ENCODE measurements at places on chromosomes 7 and 10.

- DNase-seq: no peak
Observed at GRCh38 chr10:1116051-1116450, 59.9 kb downstream of the WDR37 start.

DNA sequence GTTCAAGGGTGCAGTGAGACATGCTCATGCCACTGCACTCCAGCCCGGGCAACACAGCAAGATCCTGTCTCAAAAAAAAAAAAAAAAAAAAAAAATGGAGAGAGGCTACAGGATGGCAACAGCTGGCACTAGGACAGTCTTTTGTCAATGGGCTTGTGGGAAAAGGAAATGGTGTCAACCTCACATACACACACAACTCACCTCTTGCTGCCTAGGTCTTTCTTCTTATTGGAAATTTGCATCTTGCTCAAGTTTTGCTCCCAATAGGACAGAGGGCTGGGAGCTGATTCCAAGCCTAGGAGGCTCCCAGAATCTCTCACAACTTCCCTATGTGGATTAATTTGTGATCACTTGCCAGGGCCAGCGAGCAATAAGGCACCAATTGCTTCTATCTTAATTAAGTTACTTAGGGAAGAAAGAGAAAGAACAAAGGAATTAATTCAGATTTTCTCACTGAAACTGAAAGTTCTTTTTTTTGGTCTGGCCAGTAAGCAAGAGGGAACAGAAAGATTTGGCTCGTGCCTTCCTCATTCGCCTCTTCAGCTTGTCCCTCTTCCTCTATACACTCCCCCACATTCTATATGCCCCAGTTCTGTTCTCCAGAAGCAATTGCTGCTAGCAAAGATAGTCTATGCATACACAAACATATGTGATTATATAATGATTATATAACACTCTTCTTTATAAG lies 33.8 kb downstream of the MAP3K8 start:
- DNase-seq: no peak

GRCh38 chr7:69204943-69205342 lies 393.3 kb upstream of the AUTS2 start:
- DNase-seq: peak; percentile 54

- no peak for DNase-seq
Observed at GRCh38 chr7:132276234-132276630, 300.0 kb downstream of the PLXNA4 start.

DNA sequence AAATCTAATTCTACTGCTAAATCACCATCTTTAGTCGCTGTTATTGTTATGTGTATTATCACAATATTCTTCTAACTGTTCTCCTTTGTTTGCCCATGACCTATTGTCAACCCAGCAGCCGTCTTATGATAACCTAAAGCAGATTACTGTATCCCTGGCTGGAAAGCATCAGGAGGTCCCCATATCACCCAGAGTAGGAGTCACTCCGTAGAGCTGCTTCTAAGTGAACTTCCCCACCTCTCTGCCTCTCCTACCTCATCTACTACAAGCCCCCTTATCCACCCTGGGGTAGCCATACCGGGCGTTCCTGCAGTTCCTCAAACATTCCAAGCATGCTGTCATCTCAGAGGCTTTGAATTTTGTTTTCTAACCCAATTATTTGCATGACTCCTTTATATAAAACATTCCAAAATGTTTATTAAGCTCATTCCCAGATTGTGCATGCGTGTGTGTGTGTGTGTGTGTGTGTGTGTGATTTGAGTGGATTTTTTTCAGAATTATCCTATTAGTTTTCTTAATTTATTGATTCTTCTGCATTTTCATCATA lies 39.7 kb downstream of the POU6F2 start:
- DNase-seq: no peak

GRCh38 chr10:92598321-92598720 lies 5.4 kb downstream of the KIF11 start:
- no peak for DNase-seq

DNA sequence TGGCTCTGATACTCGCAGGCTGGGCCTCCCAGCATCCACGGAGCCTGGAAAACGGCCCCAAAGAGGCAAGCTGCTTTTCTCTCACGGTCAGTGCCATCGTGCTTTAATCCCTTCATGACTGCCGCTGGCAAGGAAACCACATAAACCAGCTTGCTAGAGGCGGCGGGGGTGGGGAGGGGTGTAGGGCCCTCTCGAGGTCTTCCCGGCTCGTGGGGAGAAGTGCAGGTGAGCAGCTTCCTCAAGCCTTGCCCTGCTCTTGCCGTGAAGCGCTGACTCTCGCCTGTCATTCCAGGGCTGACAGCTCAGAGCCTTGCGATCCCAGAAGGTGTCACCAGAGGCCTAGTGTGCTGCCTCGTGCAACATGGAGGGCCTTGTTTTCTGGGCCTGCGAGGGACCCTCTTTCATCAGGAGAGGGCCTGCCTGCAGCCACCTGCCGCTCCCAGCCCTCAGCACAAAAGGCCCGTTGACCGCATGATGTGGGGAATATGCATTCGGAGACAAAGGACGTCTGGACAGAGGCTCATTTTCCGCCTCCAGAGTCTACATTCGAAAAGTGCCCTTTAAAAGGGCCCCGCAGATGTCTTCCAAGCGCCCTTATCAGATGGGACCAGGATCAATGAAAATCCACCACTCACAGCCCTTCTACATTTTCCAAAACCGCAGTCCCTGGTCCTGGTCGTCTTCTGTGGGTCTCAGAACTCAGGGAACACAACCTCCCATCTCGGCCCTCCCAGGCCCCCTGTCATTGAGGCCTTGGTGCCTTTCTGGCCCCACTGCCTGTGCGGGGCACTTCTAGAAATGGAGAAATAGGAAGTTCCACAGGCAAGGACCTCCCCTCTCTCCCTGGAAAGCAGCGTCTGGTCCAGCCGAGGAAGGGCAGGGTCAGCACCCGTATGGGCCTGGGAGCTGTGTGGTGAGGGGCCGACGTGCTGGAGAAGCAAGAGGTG lies 58.7 kb downstream of the ZRANB1 start:
- DNase-seq: no peak

GRCh38 chr10:34776090-34776690 lies 38.9 kb downstream of the PARD3 start:
- no peak for DNase-seq

GRCh38 chr7:44073664-44074348 lies 8.4 kb upstream of the PGAM2 start:
- no peak for DNase-seq

- no peak for DNase-seq
Observed at GRCh38 chr10:58773341-58773740, 260.7 kb downstream of the BICC1 start.

DNA sequence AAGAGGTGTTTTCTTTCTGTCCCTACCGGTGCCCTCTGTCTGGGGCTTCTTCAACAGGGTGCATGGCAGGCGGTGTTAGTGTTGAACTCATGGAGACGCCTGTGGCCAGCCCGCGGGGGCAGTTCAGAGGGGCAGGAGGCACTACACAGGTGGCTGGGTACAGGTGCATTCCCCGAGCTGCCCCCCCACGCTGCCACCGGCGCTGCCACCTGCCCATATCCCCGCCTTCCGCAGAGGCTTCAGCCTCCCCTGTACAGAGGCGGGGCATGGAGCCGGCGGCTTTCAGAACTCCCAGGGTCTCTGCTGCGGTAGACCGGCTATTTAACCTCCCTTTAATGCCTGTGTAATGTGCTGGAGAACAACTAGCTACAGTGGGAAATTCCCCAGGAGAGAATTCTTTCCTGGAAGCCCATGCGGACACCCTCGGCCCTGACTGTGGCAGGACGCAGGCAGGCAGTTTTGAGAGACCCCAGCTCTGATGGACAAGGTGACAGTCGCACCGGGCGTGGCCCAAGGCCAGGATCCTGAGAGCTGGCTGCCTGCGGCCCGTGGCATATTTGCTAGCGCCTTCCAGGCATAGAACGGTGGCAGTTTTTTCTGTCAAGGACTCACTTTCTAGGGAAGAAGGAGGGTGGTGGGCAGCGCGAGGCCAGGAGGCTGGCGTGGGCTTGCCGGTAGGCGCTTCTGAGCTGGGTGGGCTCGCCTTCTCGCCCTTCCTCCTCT lies 53.7 kb upstream of the ZNF32 start:
- DNase-seq: no peak

DNA sequence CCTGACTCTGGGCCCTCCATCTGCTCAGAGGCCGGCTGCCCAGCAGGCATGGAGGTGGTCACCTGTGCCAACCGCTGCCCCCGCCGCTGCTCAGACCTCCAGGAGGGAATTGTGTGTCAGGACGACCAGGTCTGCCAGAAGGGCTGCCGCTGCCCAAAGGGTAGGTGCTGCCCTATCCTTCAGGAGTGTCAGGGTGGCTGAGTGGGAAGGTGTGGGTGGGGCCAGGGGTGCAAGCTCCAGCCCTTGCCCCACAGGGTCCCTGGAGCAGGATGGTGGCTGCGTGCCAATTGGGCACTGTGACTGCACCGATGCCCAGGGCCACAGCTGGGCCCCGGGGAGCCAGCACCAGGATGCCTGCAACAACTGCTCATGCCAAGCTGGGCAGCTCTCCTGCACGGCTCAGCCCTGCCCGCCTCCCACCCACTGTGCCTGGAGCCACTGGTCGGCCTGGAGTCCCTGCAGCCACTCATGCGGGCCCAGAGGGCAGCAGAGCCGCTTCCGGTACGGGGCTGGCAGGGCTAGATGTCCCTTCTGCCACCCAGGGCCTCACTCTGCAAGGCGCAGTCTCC lies 17.5 kb upstream of the ZNF862 start:
- DNase-seq: no peak
